ENCODE measurements at places on chromosomes 1 and 21.

DNA sequence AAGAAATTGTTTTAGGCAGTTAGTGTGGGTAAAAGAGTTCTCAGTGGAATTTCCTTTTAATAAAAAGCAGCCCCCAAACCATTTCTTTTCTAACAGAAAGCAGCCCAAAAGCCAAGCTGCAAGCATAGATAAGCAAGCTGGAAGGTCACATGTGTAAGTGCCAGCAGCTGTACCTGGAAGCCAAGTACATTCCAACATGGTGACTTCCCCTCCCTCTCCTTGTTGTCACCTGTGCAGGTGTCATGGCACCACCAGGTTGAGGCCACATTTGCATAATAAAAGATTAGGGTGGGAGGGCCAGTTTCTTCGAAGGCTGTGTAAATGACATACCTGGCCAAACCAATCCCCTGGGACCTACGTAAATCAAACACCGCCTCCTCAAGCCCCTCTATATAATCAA lies 240.3 kb upstream of the RAB4A start:
- DNase-seq = no peak

- no peak for DNase-seq
Observed at GRCh38 chr1:92159593-92159992, 58.1 kb upstream of the C1orf146 start.

DNA sequence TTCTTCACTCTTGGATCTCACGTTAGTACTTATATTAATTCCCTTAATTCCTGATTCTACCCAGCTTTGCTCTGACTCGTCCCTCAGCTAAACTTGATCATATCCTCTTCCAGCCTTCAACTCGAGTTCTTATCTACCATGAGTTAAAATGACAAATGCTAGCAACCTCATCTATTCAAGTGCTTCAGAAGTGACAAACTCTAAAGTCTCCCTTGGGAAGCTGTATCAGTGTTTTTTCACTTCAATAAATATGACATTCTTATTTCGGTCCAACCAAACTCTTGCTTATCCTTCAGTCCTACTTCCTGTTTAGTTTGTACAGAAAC lies 75.3 kb downstream of the FOXJ3 start:
- DNase-seq = no peak

DNA sequence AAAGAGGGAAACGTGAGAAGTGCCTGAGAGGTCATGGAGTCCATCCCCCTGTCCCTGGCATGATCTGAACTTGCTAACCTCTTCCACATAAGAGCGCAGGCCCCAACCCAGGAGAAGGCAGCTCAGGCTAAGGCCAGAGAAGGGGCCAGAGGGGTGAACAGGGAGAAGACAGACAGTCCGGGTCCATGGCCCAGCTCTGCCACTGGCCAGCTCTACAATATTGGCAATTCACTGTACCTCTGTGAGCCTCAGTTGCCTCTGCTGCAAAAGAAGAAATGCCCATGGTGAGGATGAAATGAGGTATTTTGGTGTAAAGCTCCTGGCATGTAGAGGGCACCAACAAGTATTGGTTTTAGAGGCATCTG lies 72.3 kb downstream of the CAMK2N1 start:
- no peak for DNase-seq

DNA sequence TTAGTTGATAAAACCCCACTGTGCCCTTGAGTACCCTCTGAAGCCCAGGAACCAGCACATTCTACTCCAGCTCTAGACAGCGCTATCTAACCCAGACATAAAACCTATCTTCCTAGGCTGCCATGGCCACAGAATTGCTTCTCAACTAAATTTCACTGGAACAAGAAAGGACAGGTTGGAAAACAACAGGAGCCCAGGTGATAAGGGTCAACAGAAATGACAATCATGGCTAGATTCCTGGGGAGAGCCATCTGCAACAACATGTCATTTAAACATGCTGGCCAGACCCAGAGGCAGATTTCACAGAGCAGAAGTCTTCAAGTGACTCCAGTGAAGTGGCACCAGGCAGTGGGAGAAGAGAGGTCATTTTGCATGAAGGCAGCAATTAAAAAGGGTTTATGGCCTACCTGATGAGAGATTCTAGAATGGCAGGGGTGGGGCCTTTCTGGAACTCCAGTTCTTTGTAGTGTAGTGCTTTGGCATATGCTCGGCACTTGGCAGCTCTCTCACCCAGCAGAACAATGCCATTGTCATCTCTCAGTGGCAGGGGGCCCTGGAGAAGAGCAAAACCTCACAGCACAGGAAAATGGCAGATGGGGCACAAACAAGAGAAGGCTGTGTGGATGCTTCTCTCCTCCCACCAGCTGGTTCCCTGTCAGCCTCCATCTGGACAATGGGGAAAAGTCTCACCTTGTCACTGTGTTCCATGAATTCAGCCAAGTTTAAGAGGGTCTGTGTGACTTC lies 9.9 kb downstream of the ANGPTL7 start:
- DNase-seq = no peak

GRCh38 chr1:172326136-172326535 lies 94.3 kb upstream of the C1orf105 start:
- no peak for DNase-seq

GRCh38 chr1:54355931-54356679 lies 50.1 kb downstream of the SSBP3 start:
- DNase-seq = no peak

GRCh38 chr21:43667191-43667904 lies 8.0 kb downstream of the RRP1B start:
- no peak for DNase-seq

- DNase-seq = no peak
Observed at GRCh38 chr1:27203946-27204345, 30.5 kb upstream of the WDTC1 start.

DNA sequence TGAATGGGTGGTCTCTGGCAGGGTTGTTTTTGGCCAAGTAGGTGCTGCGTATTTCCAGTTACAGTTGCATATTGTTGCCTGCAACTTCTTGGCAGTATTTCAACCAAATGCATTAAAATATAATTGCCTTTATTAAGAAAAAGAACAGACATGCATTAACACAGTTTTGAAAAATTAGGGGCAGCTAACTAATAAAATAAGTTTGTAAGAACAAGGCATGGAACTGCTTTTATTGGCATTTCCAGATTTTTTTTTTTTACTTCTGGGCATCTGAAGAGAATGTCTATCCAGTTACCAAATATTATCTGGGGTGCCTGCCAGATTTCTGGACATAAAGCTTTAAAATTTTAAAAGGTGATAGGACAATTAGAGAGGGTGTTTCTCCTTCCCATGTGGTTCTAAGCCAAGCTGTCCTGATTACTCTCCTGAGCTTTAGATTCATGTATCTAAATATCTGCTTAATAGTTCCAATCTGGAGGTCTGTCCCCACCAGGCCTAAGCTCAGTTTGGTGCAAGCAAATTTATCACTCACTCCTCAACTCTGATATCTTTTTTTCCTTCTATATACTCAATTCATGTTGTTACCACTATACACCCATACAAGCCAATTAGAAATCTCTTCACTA lies 553.3 kb upstream of the USP24 start:
- DNase-seq = no peak

- DNase-seq = no peak
Observed at GRCh38 chr1:219876798-219877209, 51.6 kb downstream of the SLC30A10 start.

DNA sequence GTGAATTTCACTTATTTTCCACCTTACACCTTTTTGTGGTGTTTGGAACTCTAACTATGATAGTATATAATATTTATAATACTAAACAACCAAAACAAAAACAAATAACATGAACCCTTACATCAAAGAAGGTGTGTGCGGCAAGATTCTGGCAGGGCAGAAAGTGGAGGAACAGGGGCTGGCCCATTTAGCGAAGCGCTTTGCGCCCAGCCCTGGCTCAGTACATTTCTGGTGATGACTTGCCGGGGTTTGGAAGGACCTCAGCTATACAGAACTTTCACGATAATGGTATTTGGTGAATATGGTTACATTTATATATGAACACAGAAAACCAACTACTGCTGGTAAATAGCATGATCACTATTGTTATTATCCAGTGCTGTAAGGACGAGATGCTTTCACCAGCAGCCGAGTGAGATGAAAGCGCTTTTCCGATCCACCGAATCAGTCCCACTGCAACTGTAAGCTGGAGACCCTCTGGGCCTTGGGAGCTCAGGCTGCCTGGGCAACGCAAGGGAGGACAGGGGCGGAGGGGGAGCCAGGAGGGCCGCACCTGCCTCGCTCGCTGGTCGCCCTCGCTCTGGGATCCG lies 63.9 kb downstream of the CD247 start:
- DNase-seq = no peak

DNA sequence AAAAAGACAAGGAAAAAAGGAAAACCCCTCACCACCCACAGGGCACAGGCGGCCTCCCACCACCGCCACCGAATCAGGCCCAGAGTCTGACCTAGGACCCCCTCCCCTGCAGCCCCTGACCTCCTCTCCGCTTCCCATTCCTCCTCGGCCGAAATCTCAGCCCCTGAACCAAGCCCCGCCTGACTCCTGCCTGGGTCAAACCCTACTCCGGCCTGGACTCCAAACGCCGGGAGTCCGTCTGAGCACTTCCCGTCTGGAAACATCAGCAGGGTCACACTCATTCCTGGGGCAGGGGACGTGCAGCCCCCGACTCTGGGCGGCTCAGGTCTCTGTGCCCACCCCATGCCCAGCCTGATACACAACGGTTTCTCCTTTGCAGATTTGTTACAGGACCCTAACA lies 26.4 kb upstream of the SUMO3 start:
- DNase-seq = no peak

DNA sequence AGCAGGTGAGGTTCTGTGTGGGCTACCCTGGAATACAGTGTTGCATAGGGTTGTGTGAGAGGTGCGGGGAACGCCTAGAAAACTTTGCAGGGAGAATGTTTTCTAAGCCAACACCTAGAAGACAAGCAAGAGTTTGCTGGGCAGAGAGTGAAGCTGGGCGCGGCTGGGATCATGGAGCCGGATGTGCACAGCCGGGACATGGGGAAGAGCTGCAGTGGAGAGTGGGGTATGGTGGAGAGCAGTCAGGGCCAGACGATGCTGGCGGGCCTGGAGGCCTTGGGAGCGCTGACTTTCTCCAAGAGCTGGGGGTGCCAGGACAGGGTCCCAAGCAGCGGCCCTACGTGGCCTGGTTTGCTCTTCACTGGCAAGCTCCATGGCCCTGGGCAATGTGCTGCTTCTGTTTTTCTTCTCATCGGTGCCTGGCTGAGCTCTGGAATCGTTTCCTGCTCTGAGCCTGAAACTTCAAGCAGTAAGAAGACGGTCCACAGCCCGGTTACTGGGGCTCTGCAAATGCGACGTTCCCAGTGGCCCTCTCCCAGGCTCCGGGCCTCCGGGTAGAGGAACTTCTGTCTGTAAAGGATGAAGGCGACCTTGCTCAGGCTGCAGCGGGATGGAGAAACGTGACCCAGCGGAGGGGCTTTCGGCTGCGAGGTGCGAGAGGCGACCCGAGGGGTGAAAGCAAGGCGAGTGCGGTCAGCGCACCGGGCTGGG lies 51.9 kb upstream of the CD34 start:
- DNase-seq = no peak

DNA sequence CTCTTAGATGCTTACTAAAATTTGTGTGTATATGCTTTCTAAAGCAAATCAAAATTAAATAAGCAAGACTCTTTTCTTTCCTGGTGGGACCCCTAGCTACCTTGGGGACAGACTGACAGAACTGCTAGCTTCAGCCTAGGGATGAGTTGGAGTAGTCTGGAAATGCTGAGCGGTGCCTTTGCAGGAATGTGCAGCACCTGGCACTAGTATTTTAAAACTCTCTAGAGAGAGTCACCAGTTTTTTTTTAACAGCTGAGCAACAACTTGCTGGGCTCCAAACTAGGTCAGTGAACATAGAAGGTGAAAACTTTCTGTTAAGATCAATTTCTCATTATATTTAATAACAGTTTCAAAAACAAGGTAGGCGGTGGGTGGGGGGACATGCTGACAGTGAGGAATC lies 56.8 kb downstream of the NUF2 start:
- DNase-seq = no peak

- no peak for DNase-seq
Observed at GRCh38 chr1:210857146-210857663, 276.7 kb downstream of the KCNH1 start.

DNA sequence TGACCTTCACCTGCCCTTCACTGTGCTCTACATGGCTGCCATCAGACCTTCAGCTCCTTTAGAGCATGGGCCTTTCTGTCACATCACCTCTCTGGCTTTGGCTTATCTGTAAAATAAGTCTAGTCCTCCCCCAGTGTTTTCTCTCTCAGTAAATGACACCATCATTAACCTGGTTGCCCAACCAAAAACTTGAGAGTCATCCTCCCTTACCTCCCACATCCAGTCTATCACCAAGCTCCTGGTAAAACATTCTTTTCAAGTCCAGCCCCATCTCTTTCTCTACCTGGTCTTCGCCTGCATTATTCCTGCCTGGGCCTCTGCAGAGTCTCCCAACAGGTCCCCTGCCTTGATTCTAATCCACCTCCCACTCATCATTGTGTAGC lies 13.1 kb downstream of the SLC26A9 start:
- no peak for DNase-seq

- DNase-seq = no peak
Observed at GRCh38 chr21:29521872-29522271, 223.2 kb downstream of the BACH1 start.

DNA sequence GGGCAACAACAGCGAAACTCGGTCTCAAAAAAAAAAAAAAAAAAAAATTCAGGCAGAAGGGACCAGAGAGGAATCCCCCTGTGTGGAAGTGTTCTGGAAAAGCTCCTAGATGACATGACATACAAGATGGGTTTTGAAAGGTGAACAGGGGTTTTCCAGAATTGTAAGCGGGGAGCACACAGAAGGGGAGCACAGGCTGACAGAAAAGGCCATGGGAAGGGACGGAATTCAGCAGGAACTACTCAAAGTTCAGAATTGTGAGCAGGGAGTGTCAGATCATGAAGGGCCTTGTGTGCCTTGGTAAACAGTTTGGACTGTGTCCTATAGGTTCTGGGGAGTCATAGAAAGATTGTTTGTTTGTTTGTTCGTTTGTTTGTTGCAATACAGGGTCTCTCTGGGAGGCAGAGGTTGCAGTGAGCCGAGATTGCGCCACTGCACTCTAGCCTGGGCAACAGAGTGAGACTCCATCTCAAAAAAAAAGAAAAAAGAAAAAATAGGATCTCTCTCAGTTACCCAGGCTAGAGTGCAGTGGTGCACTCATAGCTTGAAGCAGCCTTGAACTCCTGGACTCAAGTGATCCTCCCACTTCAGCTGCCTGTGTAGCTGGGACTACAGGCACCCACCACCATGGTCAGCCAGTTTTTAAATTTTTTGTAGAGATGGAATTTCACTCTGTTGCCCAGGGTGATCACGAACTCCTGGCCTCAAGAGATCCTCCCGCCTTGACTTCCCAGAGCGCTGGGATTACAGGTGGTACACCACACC lies 1.2 kb upstream of the RHBDL2 start:
- no peak for DNase-seq

- no peak for DNase-seq
Observed at GRCh38 chr21:14875186-14875585, 189.6 kb downstream of the NRIP1 start.

DNA sequence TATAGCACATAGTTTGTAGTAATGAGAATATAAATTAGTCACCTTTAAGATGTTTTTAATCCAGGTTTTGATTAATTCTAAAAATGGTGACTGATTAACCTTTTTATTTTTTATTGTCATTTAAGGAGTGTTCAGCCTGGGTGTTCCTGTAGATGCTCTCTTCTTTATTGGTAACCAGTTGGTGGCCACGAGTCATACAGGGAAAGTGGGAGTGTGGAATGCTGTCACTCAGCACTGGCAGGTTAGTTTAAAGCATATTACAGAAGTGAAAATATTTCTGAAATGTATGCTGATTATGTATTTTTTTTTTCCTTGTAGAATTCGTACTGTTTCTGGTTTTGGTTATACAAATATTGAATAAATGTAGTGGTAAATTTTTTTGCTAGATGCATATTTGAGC lies 28.1 kb downstream of the KCTD3 start:
- DNase-seq = no peak

Data from activated CD8-positive, alpha-beta memory T cell treated with anti-CD3 and anti-CD28 coated beads for 1 hour (primary cell).